ENCODE measurements at places on chromosomes 12 and 14.

- DNase-seq: no peak
Measured at GRCh38 chr14:76776428-76777251, 15.4 kb downstream of the VASH1 start.

DNA sequence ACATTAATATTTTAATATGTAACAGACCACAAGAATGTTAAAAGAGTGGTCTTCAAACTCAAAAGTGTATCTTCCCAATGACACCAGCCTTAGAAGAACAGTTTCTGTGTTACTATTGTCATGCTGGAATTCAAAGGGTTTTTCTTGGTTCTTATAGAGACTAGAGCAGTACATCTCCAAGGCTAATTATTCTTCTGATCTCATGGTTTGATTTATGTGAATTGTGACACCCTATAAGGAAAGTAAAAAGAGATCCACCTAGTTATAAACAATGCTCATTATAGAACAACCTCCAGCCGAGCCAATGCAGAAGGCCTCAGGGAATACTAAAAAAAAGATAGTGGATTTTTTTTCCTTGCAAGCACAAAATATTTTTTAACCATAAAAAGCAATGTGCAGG, 65.5 kb downstream of the PTPRO start:
- DNase-seq: no peak

DNA sequence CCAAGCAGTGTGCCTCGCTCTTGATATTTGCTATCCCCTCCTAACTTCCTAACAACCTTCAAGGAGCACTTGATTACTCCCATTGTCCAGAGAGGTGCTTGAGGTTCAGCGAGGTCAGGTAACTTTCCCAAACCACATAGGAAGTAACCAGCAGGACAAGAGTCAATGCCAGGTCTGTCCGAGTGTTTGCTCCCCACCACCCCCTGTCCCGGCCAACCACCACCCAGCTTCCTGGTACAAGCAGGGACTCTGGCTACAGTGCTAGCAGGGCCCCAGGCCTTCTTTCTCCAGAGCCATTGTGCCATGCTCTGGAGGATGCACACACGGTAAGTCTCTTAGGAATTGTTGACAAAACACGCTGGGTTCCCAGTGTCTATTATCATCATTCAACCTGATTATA, 49.2 kb downstream of the SYNE3 start:
- DNase-seq: no peak

GRCh38 chr14:32428875-32429274, 99.8 kb downstream of the AKAP6 start:
- no peak for DNase-seq

GRCh38 chr12:123576611-123577010, 7.7 kb upstream of the TMED2 start:
- DNase-seq: no peak
